ENCODE measurements at places on chromosomes 2 and 18.

GRCh38 chr2:176536439-176537133 is 267.3 kb downstream of the MTX2 start:
- DNase-seq = no peak

DNA sequence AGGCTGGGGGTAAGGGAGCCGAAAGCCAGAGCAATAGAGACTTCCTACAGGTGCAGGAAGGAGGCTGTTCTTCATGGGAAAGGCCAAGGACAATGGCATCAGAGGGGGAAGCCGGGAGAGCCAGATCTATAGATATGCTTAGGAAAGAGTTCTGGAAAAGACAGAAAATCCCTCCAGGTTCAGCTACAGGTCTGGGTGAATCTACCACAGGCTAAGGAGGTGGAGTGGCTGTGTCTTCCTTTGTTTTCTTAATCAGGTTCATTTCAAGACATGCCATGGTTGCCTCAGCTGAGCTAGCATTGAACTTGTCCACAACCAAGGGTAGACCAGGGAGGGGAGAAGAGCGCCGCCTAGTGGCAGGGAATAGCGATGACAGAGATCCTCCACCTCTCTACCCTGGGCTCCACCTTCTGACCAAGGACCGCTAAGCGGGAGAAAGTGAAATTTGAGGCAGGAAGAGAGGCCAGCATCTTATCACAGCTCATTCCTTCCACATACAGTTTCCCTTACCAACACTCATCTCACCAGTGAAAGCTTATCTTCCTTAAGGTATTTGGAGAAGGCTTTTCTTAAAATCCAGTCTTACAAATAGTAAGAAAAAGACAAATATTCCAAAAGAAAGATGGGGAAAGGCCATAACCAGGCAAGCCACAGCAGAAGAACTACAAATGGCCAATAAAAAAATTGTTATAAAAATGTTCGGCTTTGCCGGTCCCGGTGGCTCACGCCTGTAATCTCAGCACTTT is 74.2 kb downstream of the VIT start:
- peak; percentile 42 for DNase-seq

- no peak for DNase-seq
These were observed 49.1 kb downstream of the HK2 start for GRCh38 chr2:74883011-74883410.

GRCh38 chr18:56097621-56098020 is 509.6 kb upstream of the TCF4 start:
- DNase-seq = no peak

GRCh38 chr2:145811276-145812164 is 1291.6 kb upstream of the ZEB2 start:
- no peak for DNase-seq

- no peak for DNase-seq
These were observed 78.5 kb upstream of the CAB39 start for GRCh38 chr2:230634146-230634545.

DNA sequence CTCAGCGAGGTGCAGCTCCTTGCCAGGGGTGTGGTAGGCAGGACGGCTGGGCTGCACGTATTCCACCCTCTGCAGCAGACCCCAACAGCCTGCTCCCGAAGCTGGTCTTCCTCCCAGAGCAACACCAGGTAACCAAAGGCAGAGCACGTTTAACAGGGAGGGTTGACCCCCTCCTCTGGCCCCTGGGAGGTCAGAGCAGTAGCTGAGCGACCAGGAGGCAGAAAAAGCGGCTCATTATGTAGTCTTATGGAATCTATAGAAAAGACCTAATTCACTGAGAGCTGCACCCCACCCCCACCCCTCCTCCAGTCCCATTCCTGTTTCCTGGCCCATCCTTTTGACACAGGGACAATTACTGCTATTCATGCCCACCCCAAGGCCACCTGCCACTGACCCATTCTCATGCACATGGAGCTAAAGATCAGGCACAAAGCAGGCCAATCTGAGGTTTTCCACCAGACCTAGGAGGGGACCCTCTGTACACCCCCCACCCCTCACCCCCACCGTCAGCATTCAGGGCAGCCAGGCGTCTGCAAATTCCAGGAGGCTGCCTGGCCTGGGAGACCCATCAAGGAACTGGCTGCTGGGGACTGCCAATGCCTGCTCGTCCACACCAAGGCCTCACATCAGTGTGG is 60.9 kb upstream of the FZD7 start:
- no peak for DNase-seq

DNA sequence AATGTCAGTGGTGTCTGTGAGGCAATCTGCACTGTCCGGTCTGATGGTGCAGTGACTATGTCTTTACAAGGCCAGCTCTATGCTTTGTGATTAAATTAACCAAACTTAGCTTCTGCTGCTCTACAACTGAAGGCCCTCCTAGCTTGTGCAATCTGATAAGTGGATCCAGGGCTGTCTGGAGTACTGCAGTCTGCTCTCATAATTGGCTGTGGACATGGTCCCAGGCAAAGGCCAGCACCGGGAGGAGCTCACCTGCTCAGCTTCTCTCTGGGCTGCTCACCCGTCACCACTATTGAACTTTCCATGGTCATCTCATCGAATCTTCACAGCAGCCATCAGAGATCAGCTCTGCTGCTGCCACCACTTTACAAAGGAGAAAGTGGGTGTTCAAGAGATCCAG is 13.0 kb upstream of the APCDD1 start:
- no peak for DNase-seq

- DNase-seq = no peak
These were observed 175.9 kb upstream of the FN1 start for GRCh38 chr2:215611609-215612386.

DNA sequence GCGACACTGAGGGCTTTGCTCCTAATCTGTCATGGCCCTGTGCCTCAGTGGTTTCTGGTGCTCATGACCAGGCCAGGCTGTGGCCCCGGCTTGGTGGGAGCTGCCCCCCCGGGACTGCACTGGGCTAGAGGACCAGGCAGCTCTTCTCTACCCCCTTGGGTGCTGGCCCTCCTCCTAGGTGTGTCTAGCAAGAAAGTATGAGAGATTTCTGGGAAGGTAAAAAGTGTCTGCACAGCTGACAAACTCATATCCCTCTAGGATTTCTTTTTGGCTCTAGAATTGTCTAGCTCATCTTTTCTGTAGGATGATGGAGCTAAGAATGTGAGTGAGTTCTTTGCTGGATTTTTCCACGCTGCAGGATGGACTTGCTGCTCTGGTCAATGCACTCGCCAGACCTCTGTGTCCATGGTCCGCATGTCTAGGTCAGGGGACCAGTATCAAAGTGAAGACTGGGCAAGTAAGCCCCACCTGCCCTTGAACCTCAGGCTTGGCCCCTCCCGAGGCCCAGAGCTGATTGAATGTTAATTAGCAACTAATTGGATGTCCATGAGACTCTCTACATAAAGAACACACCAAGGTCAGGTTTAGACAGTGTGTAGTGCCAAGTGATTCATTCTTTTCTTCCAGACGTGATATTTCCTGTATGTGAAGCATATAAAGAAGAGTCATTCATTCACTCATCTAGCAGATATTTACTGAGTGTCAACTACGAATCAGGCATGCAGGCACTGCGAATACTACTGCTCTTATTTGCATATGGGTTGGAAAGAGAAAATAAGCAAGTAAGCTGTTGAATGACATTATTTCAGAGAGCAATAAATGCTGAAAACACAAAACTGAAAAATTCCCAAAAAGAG is 15.6 kb upstream of the PSD4 start:
- DNase-seq = no peak

DNA sequence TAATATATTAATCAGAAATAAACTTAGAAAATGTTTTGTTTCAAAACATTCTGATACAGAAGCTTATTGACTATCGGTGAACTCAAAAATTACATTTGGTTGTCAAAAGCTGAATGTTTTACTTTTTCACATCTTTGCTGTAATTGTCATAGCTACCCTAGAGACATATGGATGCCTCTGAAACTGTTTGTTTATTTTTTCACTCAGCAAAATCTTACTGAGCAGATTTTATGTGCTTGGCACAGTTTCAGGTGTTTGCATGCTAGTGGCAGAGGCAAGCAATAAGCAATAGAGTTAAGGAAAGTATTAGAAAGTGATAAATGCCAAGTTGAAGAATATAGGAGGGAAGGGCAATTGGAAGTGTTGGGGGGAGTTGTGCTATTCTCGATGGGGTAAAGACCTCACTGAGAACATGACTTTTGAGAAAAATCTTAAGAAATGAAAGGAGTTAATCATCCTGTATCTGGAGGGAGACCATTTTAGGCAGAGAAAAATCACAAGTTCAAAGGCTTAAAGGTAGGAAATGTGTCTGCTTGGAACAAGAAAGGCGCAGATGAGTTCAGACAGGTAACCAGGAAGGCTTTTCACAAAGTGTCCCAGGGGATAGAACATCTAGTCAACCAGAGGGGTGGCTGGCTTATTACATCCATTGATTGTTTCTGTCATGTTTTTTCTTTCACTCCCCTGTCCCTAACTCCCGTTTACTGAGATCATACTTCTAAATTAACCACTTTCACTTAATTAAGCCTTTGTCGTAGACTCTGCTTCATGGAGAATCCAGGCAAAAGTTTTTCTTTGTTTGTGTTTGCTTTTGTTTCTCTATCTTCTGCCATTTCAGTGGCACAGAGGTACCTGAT is 27.2 kb upstream of the COBLL1 start:
- DNase-seq = no peak

DNA sequence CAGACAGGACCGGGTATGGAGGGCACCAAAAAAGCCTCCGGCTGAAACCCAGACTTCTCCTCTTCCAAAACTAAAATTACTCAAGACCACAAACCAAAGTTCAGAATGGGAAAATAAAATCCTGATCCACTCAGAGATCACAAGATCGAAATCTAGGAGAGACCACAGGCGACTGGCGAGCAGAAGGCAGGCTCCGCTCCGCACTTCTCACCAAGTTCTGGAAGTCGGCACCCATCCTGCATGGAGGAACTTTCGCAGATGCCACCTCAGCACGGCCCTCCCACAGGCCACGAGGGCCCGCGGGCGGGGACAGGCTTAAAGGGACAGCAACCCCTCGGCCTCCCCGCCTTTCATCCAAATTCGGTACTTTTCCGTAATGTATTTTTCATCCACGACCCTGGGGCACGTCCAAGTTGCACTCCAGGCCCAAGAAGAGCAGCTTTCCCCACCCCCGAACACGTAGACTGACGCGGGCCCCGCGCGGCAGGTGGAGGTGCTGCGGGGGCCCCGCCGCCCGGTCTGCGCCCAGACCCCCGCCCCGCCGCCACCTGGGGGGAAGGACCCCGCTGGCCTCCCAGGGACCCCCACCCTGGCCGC is 43.7 kb downstream of the HDLBP start:
- DNase-seq = peak; percentile 52

GRCh38 chr2:69988086-69988635 is 26.7 kb upstream of the ASPRV1 start:
- no peak for DNase-seq

DNA sequence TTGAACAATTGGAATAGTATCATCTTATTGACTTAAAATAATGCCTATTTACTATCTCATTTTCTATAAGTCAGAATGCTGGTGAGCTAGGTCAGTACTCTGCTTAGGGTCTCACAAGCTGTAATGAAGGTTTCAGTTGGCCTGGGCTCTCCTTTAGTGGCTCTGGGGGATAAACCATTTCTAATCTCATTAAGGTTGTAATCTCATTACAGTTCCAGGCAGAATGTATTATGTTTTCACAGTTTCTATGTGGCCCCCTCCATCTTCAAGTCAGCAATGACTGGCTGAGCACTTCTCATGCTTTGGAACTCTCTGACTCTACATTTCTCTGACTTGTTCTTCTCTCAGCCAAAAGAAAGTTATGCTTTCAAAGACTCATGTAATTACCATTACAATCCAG is 163.1 kb downstream of the CCDC178 start:
- DNase-seq = no peak

- no peak for DNase-seq
These were observed 51.3 kb upstream of the SPP2 start for GRCh38 chr2:233999182-233999581.

DNA sequence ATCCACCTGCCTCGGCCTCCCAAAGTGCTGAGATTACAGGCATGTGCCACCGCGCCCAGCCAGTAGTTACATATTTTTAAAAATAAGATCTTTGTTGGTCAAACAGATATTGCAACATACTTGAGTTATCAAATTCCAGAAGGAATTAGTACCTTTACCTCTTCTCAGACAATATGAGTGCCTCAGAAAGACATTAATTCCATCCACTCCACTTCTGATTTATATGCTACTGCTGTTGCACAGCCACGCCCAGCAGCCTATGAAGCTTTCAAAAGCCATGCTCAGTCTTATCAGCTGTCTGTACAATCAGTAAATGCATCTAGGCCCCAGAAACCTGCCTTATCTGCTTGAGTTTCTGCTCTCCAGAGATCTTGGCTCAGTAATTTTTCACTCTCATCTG is 47.8 kb downstream of the MEX3C start:
- no peak for DNase-seq

DNA sequence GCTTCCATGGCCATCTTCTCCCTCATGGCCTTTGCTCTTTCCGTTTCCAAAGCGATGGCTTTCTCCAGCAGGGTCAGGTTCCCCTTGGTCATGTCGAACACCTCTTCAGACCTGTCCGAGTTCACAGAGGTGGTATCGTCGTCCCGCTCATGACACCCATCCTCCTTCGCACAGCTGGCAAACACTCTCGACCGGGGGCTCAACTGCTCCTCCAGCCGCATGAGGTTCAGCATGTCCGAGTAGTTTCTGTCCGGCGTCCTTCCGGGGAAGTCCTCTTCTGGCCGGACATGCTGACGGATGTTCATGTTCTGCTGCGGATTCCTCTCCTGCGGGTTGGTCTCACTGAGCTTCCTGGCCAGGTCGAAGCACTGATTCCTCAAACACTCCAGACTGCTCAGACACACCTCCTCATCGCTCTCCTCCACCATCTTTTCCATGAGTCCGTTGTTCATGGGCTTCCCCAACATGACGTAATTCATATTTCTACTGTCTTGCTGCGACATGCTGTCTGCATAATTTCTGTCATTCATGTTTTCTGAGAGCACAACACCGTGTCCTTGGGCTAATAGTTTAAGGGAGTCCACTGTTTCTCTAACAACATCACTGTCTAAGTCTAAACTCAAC is 178.2 kb upstream of the PXDN start:
- DNase-seq = no peak

- no peak for DNase-seq
These were observed 34.4 kb upstream of the CYP27C1 start for GRCh38 chr2:127254386-127254981.

- DNase-seq = peak; percentile 12
These were observed 241.5 kb downstream of the ICOS start for GRCh38 chr2:204177977-204178522.

DNA sequence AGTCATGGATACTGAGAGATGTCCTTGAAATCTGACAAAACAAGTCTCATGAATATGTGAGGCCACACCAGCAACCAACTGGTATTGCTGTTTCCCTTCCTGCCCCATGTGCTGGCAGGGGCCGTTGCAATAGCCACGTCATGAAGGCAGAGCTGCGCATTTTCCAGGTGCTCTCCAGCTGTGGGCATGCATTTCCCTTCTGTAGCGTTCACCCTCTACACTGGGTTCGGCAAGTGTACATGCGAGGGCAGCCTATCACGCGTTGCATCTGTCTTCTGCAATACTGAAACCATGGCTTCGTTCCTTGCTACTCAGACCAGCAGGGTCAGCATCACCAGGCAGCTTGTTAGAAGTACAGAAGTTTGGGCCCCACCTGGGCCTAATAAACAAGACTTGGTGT is 17.4 kb downstream of the ARL4C start:
- DNase-seq = no peak

All from HuH-7.5 (cell line).